ENCODE measurements at places on chromosomes 6 and 20.

GRCh38 chr6:158485431-158485830 lies 74.5 kb upstream of the TMEM181 start:
- no peak for DNase-seq

DNA sequence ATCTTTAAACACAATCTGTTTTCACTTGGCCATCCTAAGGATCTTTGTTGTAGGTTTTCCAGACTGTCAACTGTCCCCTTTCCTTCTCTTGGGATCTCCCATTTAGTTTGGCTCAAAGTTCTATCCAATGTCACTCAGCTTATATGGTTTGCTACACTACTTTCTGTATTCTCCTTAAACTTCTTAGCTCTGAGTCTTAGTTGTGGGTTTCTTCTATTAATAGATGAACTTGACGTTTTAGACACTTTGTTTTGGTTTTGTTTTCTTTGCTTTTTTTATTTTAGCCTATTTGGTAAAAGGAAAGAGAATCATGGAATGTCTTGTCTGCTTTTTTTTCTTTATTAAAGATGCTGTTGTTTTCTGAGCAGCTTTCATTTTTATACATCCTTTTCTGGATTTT lies 11.4 kb downstream of the RMND1 start:
- DNase-seq = no peak

- no peak for DNase-seq
Measured at GRCh38 chr6:158730541-158730907, 80.7 kb downstream of the SYTL3 start.

DNA sequence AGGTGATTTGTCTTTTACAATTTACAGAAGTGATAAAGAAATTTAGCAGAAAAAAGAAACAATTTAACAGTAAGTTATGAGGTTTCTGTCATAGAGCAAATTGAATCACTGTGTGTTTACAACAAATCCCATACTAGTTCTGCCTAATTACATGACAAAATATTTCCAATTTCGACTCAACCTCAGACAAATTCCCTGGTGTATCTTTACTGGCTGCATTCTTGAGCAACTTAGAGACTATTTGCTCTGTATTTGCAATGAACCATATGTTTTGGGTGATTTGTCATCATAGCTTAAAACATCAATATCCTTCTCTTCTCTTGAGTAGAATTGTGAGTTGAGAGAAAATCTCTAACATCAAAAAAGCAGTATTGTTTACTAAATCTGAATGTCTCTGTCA lies 128.7 kb downstream of the SIM1 start:
- DNase-seq = no peak

DNA sequence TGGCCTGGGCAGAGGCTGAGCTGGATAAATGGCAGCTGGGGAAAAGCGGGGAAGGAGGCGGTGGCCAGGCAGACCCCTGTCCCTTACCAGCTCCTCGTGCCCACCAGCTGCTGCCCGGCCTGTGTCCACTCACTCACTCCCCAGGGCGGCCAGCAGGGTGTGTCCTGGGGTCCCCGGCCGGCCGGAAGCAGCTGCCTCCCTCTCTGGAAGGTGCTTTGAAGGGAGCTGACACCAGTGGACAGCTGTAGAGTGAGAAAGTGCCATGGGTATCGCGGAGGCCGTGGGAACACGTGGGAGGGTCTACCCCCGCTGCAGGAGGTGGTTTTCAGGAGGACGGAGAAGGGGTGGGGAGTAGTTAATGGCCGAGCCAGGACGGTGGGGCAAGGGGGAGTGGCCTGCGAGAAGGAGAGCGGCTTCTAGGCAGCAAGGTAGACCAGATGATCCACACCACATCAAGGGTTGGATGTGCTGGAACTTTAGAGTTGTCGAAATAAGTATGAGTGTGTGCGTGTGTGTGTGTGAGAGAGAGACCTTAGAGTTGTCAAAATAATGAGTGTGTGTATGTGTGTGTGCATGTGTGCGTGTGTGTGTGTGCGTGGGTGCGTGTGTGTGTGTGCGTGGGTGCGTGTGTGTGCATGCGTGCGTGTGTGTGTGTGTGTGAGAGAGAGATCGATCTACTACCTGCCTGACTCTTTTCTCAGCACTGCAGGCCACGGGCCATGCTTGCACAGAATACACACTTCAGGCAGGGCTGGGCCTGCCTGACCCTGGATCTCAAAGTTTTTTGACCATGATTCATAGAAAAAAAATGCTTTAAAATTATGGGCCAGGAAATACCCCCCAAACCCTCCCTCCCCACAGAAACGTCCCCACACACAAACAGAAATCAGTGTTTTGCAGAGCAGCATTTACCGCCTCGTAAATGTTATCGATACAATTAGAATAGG lies 43.9 kb downstream of the CDH4 start:
- no peak for DNase-seq
